ENCODE measurements at places on chromosomes 6 and 20. TPM values are rescaled to one million over a fixed set of nuclear protein-coding genes. Genes with fewer than 3 reads are reported as not detected.
A peak's percentile ranks its signal among the peaks of the same experiment; 100 is the strongest.

Gene PI16
- not detected for total RNA-seq

Gene TEAD3
- 51.8 TPM for total RNA-seq

Gene SLC26A8
- total RNA-seq: 1.4 TPM

Gene NCOA6
- 65.1 TPM for total RNA-seq

Gene MYB
- total RNA-seq: 2.7 TPM

Gene WFDC5
- not detected for total RNA-seq

Gene EIF6
- 420 TPM for total RNA-seq

Gene PGC
- 8.9 TPM for total RNA-seq

Gene MCHR2
- total RNA-seq: not detected

Gene FILIP1
- total RNA-seq: not detected

Gene MAP7
- total RNA-seq: 57.4 TPM

GRCh38 chr6:163391985-163392384 lies 22.5 kb upstream of the QKI start:
- no peak for DNase-seq

GRCh38 chr20:37357481-37358365 lies 11.8 kb downstream of the SRC start:
- peak; percentile 32 for DNase-seq

DNA sequence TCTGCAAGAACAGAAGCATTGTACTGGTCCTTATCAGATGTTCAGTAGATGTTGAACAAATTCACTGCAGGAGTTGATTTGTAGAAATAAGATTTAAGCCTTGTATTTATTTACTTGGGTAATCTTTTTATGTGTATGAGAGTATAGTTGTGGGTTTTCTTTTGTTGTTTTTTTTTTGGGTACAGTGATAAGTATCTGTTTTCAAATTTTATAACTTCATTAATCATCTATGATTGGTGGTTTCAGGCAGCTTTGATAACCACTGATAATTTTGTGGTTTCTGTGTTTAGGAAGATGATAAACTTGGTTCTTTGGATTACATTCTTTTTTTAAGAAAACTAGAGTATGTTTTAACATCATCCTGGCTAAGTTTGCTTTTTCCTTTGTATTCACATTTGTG lies 2.8 kb downstream of the AFDN start:
- no peak for DNase-seq

GRCh38 chr20:62511915-62512610 lies 36.3 kb upstream of the GATA5 start:
- DNase-seq: no peak

DNA sequence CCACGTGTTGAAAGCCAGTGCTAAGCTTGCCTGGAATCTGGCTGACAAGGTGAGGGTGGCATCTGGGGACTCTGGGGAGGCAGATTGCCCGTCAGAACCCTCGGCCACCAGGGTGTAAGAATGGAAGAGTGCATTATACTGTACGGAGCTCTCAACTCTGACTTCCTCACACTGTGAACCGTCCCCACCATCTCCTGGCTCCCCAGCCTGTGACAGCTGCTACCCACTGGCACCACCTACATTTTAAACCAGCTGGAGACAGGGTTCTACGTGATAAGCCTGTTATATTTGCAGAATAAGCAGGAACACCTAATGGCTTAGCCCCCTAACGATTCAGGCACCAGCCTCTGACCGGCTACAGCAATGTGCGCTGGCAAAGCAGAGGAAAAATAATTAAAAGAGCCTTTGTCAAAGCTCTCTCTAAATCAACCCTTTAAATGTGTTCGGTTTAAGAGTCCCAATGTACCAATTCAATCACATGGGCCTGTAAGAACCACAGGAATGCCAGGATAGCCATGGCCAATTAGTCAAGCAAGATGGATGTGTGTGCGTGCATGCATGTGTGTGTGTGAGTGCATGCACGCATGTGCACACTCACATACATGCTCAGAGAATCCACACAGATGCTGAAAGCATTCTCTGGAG lies 89.1 kb upstream of the TAB2 start:
- no peak for DNase-seq

DNA sequence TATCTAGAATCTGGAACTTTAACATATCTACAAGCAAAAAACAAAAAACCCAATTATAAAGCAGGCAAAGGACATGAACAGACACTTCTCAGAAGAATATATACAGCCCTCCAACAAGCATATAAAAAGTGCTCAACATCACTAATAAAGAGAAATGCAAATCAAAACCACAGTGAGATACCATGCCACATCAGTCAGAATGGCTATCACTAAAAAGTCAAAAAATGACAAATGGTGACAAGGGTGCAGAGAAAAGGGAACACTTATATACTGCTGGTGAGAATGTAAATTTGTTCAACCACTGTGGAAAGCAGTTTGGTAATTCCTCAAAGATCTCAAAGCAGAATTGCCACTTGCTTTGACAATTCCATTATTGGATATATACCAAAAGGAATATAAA lies 215.0 kb upstream of the EYS start:
- no peak for DNase-seq

- DNase-seq: peak; percentile 17
Measured at GRCh38 chr6:38720295-38720694, 5.2 kb downstream of the DNAH8 start.

DNA sequence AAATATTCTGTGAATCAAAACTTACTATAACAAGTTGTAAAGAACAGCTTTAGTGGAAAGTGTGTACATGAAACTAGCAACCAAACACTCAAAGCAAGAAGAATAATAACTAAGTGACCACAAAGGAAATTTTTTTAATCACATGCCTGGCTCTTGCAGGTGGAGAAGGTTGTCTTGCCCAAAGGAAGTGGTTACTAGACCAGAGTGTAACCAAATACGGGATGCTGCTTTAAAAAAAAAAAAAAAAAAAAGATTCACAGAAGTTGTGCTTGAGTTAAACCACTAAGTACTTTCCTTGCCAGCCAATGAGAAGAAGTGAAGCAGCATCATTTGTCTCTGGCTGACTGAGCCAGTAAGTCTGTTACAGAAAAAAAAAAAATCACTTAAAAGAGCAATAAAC lies 19.1 kb upstream of the HLA-DQB1 start:
- DNase-seq: no peak

GRCh38 chr6:69026715-69027114 lies 391.6 kb downstream of the ADGRB3 start:
- no peak for DNase-seq

DNA sequence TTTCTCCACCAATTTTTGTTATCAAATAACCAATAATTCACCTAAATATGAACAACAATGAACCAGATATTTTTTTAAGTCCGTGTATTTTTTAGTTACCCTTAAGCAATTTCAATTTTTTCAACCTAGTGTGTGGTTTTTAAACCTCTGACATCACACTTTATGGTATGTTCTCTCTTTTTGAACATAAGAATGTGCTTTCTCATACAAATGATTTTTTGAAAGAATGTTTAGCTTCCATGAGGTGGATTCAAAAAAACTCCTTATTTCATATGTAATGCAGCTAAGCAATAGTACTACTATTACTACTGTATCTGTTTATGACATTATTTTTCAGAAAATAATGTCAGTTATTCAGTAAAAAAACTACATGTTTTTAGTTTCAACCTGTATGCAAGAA lies 19.4 kb upstream of the MEI4 start:
- DNase-seq: no peak

DNA sequence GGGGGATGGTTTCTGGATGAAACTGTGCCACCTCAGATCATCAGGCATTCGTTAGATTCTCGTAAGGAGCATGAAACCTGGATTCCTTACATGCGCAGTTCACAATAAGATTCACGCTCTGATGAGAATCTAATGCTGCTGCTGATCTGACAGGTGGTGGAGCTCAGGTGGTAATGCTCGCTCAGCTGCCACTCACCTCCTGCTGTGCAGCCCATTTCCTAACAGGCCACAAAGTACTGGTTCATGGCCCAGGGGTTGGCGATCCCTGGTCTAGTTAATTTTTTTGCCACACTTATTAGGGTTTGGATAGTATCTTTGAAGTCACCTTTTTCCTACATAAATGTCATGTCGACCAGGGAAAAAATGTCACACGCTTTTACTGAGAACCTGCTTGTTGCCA lies 96.8 kb upstream of the MLIP start:
- DNase-seq: no peak

- no peak for DNase-seq
Measured at GRCh38 chr20:19833395-19833794, 75.3 kb downstream of the RIN2 start.

GRCh38 chr6:28682542-28682941 lies 156.9 kb downstream of the GPX5 start:
- DNase-seq: no peak

GRCh38 chr20:4670469-4670868 lies 51.2 kb upstream of the PRND start:
- DNase-seq: no peak

DNA sequence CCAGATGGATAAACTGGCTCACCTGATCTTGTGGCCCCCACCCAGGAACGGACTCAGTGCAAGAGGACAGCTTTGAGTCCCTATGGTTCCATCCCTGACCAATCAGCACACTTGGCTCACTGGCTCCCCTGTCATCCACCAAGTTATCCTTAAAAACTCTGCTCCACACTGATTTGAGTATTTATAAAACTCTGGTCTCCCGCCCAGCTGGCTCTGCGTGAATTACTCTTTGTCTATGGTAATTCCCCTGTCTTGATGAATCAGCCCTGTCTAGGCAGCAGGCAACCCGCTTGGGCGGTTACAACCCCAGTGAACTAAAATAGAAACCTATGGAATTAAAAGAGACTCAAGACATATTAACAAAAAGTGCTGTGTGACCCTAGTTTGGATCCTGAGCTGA lies 38.1 kb upstream of the CD83 start:
- no peak for DNase-seq

DNA sequence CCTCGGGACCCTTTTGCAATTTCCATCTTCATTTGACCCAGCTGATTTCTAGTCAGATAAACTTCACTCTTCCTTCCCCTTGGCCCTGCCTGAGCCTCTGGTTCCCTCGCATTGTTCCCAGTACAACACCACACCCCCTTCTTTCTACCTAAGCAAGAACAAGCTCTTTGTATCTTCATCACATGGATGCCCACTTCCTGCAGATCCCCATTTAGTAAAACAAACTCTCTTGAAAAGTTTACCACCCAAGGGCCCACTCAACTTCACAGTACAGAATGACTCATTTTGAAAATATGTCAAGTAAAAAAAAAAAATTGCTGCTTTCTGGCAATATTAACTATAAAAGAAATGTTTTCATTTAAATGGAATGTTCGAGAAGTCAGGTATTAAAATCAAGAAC lies 5.2 kb downstream of the FAXC start:
- DNase-seq: no peak

DNA sequence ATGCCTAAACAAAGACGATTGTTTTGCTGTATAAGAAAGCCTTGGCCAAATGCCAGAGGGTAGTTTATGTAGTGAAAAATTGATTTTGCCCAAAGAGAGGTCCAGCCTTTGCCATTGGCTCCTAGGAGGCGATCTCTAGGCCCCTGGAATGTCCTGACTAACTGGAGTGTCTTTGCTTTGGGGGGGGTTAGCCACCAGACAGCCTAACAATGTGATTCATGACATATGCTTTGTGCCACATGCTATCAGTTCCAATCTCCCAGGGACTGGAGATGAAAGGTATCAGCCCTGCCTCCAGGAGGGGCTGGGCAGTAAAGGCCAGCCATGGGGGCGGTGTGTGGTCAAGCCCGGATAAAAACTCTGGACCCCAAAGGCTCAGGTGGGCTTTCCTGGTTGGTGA lies 32.7 kb upstream of the TUBB2A start:
- no peak for DNase-seq

DNA sequence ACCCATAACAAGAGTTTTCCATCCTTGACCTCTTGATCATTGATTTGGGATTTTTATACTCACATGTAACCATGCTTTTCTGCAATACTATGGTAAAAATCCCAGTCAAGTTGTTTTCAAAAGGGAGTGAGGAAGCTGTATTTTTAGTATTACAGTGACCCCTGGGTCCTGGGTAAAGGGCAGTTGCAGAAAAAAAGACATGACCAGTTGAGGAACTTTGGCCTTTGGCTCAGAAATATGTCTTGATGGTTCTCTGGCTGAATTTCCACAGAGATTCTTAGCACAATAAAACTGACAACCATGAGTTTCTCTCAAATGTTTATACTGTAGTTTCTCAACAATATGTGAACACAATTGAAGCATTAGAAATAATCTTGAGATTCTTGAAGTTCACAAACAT lies 28.6 kb upstream of the PRL start:
- no peak for DNase-seq

DNA sequence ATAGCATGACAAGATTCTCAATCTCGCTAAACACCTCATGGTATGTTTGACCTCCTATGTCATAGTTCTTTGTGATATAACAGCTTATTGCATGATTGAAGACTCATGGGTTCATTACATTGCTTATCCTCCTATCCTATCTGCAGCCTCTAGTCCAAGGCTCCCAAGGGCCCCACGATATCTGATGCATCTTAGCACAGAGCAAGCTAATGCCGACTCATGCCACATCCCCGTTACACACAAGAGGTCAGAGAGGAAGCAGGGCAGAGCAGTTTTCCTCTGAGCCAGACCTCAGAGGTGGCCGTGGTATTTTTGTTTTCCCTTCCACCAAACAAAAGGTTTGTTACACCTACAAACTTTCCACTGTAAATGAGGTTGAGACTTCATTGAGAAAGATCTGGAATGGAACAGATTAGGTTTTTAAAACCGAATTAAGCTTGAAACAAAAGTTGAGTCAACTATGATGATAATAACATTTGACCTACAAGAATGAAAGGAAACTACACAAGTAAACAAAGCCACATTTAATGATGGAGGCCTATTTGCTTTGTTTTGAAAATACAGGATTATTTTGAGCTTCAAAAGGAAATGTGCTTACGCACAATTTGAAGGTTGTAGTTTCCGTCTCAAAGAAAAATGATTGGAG lies 133.9 kb upstream of the MYLIP start:
- DNase-seq: no peak

- DNase-seq: no peak
Measured at GRCh38 chr6:148263010-148263409, 79.6 kb upstream of the SASH1 start.

DNA sequence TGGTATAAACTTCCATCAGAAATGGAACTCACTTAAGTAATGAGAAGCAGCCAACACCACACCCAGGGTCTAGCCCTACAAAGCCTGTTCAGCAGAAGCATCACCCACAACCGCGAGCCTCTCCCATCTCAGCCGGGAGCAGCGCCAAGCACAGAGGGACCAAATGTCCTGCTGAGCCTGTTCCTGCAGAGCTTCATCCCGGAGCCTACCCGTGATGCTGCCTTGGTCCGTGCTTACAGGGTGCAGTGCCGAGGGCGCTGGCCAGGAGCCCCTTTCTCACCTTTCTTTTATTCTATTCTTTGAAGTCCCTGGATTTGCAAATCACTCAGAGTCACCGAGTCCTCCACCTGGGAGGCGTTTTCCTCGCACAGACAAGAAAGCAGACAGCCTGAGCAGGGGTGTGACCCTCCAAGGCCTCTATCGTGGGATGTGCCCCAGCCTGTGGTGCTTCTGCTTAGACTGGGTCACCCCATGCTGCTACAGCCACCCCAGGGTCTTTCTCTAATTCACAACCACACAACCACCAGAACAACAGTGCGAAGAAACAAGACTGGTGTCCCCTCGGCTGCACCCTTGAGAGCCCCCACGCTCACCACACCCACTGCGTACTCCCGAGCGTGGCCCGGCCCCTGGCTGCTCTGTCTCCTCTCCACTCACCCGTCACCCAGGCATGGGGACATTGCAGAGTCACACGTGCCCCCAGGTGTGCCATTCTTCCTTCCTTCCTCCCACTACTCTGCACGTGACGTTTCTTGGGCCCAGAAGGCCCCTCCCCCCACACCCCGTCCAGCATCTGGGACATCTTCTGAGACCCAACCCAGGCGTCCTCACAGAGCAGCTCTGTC lies 92.2 kb upstream of the MPC1 start:
- DNase-seq: no peak

All from Caco-2 (cell line).